ENCODE measurements at places on chromosomes 16 and 17. TPM values are rescaled to one million over a fixed set of nuclear protein-coding genes. Genes with fewer than 3 reads are reported as not detected.

Gene C17orf50
- total RNA-seq = not detected

DNA sequence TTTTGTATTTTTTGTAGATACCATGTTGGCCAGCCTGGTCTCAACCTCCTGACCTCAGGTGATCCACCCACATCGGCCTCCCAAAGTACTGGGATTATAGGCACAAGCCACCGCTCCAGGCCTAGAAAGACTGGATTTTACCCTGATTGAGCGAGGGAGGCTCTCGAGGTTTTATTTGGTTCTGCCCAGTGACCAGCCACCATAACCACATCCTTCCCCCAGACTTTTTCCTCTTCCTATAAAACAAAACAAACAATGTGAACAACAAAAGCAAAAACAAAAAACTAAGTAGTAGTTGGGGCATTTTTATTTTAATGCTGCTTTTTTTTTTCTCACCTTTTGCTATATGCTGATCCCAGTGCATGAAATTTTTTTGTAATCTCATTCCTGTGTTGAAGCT lies 509.6 kb downstream of the MAF start:
- DNase-seq = no peak

- no peak for DNase-seq
Measured at GRCh38 chr17:8859027-8859803, 8.3 kb downstream of the PIK3R6 start.

DNA sequence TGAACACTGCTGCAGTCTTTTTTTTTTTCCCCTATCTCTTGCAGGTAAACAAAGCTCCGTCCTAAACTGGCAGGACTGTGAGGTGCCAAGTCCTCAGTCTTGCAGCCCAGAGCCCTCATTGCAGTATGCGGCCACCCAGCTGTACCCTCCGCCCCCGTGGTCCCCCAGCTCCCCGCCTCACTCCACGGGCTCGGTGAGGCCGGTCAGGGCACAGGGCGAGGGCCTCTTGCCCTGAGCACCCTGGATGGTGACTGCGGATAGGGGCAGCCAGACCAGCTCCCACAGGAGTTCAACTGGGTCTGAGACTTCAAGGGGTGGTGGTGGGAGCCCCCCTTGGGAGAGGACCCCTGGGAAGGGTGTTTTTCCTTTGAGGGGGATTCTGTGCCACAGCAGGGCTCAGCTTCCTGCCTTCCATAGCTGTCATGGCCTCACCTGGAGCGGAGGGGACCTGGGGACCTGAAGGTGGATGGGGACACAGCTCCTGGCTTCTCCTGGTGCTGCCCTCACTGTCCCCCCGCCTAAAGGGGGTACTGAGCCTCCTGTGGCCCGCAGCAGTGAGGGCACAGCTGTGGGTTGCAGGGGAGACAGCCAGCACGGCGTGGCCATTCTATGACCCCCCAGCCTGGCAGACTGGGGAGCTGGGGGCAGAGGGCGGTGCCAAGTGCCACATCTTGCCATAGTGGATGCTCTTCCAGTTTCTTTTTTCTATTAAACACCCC lies 13.8 kb downstream of the IL34 start:
- DNase-seq = no peak

- DNase-seq = no peak
Measured at GRCh38 chr17:19727501-19728078, 11.2 kb upstream of the SLC47A2 start.

Gene ALOX12
- total RNA-seq = not detected

Gene HS3ST3A1
- 7.5 TPM for total RNA-seq

- DNase-seq = no peak
Measured at GRCh38 chr16:81703177-81704155, 75.6 kb upstream of the PLCG2 start.

DNA sequence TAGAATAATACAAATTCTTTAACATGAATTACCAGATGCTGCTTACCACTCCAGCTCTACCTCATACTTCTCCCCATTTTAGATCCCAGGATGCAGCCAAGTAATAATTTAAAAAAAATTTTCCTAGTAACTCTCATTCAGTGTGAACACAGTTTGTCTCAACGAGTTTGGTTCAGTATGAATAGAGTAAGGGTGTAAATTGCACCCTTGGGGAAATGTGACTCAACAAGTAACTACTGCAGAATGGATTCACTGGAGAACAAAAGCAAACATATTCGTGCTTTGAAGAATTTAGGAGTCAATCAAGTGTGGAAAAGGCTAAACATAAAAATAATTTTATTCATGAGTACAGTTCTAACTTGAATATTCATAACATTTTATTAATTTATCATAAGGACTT lies 23.0 kb downstream of the KCNJ16 start:
- DNase-seq = no peak

Gene ARL5C
- total RNA-seq = not detected
